ENCODE measurements at places on chromosomes 13 and 19.
A peak's percentile ranks its signal among the peaks of the same experiment; 100 is the strongest.

GRCh38 chr19:58128041-58128685 is 22.4 kb downstream of the ZNF329 start:
- H3K36me3 ChIP-seq: peaks cover 68% of the 10 kb centered on the region
- no peaks in the 10 kb centered on the region for H3K27me3 ChIP-seq
- H3K4me3 ChIP-seq: peak overlapping the region; percentile 26
- no peak for DNase-seq
- H3K4me1 ChIP-seq: no peaks in the 10 kb centered on the region
- no peak overlapping the region for H3K27ac ChIP-seq

DNA sequence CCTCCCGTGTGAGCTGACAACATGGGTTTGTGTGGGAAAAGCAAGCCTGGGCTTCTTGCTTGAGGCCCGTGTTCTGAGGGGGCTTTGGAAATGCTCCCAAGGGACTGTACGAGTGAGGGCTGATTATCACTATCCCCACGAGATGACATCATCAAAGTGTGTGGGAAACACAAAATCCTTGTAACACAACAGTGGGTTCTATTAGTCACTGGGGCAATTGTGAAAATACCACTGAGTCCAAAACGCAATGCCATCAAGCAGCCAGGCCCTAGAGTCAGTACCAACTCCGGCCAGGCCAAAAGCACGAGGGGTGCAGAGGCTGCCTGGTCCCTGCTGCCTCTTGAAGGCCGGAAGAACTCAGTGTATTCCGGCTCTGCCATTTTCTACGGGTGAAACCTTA is 29.6 kb downstream of the CAPS start:
- H3K4me3 ChIP-seq: no peak overlapping the region
- H3K4me1 ChIP-seq: no peaks in the 10 kb centered on the region
- no peak overlapping the region for H3K27ac ChIP-seq
- no peaks in the 10 kb centered on the region for H3K27me3 ChIP-seq
- no peak for DNase-seq
- H3K36me3 ChIP-seq: peaks cover 22% of the 10 kb centered on the region

- peaks cover 18% of the 10 kb centered on the region for H3K36me3 ChIP-seq
- H3K27ac ChIP-seq: peak overlapping the region; percentile 94
- no peaks in the 10 kb centered on the region for H3K27me3 ChIP-seq
- peak overlapping the region; percentile 52 for H3K4me3 ChIP-seq
Observed at GRCh38 chr19:11164879-11165406, 9.4 kb upstream of the SPC24 start.

DNA sequence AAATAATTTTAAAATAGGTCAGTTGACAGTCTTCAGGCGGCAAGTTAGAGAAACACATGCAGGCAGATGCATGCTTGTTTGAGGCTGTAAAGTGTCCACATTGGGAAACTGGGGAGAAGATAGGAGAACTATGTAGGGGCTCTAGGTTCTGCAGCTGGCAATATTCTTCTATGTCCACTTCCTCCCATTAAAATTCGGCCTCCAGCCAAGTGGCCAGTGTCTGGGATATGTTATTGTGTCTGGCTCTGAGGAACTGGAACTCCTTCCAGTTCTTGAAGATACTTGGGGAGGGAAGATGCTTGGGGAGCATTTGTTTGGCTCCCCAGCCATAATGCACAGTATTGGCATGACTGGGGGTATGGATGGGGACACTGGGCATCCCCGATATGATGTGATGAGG is 20.9 kb upstream of the KLF2 start:
- no peaks in the 10 kb centered on the region for H3K36me3 ChIP-seq
- H3K4me1 ChIP-seq: peaks cover 7% of the 10 kb centered on the region
- H3K4me3 ChIP-seq: no peak overlapping the region
- no peaks in the 10 kb centered on the region for H3K27me3 ChIP-seq

GRCh38 chr13:22938576-22938975 is 242.2 kb upstream of the SGCG start:
- no peak for DNase-seq
- H3K27ac ChIP-seq: no peak overlapping the region
- H3K36me3 ChIP-seq: no peaks in the 10 kb centered on the region
- no peaks in the 10 kb centered on the region for H3K27me3 ChIP-seq
- no peak overlapping the region for H3K4me3 ChIP-seq
- H3K4me1 ChIP-seq: no peaks in the 10 kb centered on the region

DNA sequence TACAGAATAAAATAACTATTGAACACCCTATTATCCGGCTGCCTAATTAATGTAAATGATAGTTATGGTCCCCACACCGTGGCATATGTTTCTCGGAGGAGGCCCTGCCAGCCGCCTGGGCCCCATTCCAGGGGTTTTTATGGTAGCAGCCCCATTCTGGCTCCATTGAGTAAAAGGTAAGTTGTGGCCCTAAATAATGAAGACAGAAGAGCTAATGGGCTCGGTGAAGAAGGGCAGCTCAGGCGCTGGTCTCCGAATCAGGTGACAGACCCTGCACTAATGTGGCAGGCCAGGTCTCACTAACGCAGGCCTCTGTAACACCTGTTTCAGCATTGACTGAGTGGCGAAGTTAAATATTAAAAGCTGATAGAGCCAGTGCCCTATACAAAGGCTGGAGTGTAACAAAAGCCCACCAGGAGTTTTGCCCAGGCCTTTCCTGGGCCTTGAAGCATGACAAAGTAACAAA is 19.1 kb downstream of the POP4 start:
- H3K36me3 ChIP-seq: no peaks in the 10 kb centered on the region
- H3K27ac ChIP-seq: no peak overlapping the region
- H3K4me3 ChIP-seq: no peak overlapping the region
- no peaks in the 10 kb centered on the region for H3K27me3 ChIP-seq

DNA sequence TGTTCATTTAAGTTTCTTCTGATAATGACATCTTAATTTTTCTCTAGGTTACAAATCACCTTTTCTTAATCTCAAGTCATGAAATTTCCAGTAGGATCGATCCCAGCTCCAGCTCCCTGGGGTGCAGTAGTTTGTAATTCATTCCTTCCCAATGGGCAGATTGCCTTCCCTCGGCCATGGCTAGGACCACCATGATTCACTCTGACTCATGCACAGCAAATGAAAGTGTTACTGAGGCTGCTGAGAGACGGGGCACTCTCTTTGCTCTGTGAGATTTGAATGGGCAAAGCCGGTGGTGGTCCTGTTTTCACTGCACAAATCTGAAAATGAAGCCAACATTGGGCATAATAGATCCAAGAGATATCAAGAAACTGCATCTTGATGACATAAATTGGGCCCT is 202.8 kb upstream of the IRS2 start:
- no peak overlapping the region for H3K4me3 ChIP-seq
- no peaks in the 10 kb centered on the region for H3K4me1 ChIP-seq
- no peak overlapping the region for H3K27ac ChIP-seq

- H3K27me3 ChIP-seq: no peaks in the 10 kb centered on the region
- H3K27ac ChIP-seq: no peak overlapping the region
- H3K36me3 ChIP-seq: no peaks in the 10 kb centered on the region
- no peak overlapping the region for H3K4me3 ChIP-seq
- H3K4me1 ChIP-seq: no peaks in the 10 kb centered on the region
Observed at GRCh38 chr19:53785196-53785889, 38.8 kb downstream of the NLRP12 start.

DNA sequence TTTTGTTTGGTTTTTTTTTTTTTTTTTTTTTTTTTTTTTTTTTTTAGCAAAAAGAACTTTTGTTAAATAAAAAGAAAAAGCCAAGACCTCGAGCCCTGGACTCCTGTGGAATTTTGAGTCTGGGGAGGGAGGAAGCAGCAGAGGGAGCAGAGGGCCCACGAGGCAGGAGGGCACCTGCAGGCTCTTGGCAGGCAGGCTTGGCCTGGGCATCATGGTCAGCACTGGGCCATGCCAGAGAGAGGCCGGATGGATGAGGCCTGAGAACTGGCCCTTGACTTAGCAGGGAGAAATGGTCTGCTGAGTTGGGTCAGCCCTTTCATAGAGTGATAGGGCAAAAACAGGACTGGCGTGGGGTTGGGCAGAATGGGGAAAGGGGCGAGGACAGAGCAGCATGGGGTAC is 100.4 kb downstream of the GPR12 start:
- H3K27me3 ChIP-seq: no peaks in the 10 kb centered on the region
- no peak overlapping the region for H3K27ac ChIP-seq
- no peaks in the 10 kb centered on the region for H3K4me1 ChIP-seq
- no peak for DNase-seq
- H3K36me3 ChIP-seq: no peaks in the 10 kb centered on the region

- no peaks in the 10 kb centered on the region for H3K4me1 ChIP-seq
- H3K27ac ChIP-seq: no peak overlapping the region
Observed at GRCh38 chr13:94395860-94396259, 83.6 kb downstream of the DCT start.

DNA sequence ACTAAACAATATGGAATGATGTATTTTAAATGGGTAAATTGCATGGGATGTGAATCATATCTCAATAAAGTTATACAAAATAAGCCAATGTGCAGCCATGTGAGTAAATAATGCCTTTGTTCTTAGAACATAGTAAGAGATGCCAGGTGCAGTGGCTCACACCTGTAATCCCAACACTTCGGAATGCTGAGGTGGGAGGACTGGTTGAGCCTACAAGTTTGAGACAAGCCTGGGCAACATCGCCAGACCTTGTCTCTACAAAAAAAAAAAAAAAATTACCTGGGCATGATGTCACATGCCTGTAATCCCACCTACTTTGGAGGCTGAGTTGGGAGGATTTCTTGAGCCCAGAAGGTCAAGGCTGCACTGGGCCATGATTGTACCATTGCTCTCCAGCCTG is 230.7 kb downstream of the RFC3 start:
- no peak overlapping the region for H3K27ac ChIP-seq
- no peak for DNase-seq
- no peaks in the 10 kb centered on the region for H3K27me3 ChIP-seq
- H3K36me3 ChIP-seq: no peaks in the 10 kb centered on the region
- no peaks in the 10 kb centered on the region for H3K4me1 ChIP-seq
- no peak overlapping the region for H3K4me3 ChIP-seq

DNA sequence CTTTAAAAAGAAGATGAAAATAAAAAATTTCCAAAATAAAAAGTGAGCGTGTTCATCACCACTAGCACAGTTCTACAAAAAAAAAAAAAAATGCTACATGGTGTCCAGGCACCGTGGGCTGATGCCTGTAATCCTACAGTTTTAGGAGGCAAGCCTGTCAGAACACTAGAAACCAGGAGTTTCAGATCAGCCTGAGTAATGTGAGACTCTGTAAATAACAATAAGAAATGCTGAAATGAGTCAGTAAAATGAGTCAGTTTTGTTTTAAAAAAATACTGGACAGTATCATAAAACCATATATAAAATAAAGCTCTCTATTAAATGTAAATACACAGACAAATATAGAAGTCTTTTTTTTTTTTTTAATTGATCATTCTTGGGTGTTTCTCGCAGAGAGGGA is 30.0 kb downstream of the ZNF91 start:
- no peaks in the 10 kb centered on the region for H3K27me3 ChIP-seq
- no peaks in the 10 kb centered on the region for H3K4me1 ChIP-seq
- H3K36me3 ChIP-seq: peaks cover 39% of the 10 kb centered on the region
- no peak for DNase-seq
- no peak overlapping the region for H3K27ac ChIP-seq
- no peak overlapping the region for H3K4me3 ChIP-seq

GRCh38 chr13:22271903-22272302 is 601.0 kb downstream of the FGF9 start:
- no peak for DNase-seq
- no peak overlapping the region for H3K4me3 ChIP-seq
- no peaks in the 10 kb centered on the region for H3K27me3 ChIP-seq
- no peaks in the 10 kb centered on the region for H3K4me1 ChIP-seq

DNA sequence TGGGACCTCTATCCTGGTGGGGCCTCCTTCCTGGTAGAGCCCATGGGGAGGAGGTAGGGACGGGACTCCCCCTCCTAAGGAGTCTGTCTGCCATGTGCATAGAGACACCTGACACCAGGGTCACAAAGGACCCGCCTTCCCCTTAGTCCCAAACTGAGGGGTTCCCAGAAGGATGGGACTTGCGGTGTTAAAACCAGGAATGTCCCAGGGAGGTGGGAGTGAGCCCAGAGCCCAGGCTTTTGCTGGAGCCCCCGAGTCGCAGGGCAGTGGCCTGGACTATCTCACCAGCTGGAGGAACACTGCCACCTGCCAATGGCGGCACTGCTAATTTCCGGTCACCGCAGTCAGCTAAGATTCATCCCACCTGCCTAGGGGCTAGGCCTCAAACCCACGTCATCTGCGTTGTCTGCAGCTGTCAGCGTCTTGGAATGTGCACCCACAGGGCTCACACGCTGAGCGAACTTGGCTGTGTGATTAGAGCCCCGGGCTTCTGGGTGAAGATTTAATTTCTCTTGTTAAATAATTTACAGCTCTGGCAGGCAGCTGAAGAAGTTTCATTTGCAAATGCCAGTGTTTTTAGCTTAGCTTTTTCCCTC is 31.9 kb upstream of the ATP11A start:
- no peaks in the 10 kb centered on the region for H3K36me3 ChIP-seq
- no peaks in the 10 kb centered on the region for H3K4me1 ChIP-seq
- DNase-seq: no peak

- H3K27me3 ChIP-seq: no peaks in the 10 kb centered on the region
- peaks cover 28% of the 10 kb centered on the region for H3K4me1 ChIP-seq
- H3K4me3 ChIP-seq: peak overlapping the region; percentile 72
- peak overlapping the region; percentile 99 for H3K27ac ChIP-seq
Observed at GRCh38 chr19:18291590-18292461, 10.4 kb upstream of the JUND start.
